CD4-positive, CD25-positive, alpha-beta regulatory T cell (primary cell): ENCODE measurements at places on chromosomes 16 and 17.

DNA sequence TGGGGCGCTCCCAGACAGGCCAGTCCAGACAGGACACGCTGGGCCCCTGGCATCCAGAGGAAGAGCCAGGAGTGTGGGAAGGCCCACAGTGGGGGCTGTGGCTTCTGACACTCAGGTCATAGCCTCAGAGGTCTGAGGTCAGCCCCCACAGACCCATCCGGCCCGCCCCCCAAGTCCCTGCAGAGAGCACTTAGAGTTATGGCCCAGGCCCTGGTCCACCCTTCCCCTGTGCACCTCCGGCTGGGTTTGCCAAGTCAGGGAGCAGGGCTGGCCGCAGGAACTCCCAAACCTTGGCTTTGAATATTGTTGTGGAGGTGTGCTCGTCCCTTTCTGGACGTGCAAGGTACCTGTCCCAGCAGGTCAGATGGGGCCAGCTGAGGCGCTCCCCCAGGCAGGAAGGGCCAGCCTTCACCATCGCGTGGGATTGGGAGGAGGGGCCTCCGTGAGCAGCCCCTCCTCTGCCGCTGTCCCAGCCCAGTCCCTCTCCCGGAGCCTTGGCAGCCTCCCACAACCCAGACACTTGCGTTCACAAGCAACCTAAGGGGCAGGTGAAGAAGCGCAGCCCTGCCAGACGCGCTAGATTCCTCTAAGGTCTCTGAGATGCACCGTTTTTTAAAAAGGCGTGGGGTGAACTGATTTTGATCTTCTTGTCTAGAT, 74.6 kb downstream of the SOCS1 start:
- DNase-seq = no peak

DNA sequence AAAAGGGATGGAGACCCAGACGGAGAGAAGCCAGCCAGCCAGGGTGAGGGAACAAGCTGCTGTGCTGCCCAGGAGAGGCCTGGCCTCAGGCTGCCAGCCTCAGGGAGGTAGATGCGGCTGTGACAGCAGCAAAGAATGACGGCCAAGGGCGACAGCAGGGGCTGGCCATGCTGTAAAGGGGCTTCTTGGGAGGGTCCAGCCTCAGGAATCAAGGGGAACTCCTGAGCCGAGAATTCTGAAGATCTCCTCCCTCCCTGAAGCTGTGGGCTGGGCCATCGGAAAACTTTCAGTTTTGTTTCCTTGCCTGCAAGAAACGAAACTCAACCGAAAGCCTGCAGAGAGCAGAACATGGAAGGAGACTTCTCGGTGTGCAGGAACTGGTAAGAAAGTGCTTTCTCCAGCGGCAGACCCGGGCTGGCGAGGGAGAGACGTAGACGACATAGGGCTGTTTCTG, at the start of gene XAF1:
XAF1 (plus strand) TSS at position 316 of the 454 bp plus-strand sequence; CDS start at position 349, 33 bp downstream.
- peak; percentile 17 for DNase-seq

DNA sequence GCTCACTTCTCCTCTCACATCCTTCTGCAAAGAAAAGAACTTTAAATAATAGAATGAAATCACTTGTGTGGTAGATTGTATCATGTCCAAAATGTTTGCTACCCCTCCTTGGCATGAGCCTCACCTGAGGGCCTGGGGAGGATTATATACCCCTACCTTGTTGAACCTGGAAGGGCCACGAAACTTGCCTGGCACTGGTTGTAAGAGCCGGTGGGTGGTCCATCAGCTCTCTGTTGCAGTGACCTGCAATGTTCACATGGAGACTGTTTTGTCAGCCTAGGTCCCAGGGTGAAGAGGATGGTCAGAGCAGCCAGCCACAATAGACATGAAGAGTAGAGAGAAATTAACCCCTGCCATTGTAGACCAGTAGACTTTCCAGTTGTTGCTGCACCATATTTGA, 10.2 kb downstream of the RSAD1 start:
- no peak for DNase-seq

- no peak for DNase-seq
Measured at GRCh38 chr17:4204710-4205173, 59.0 kb downstream of the ANKFY1 start.

- no peak for DNase-seq
Measured at GRCh38 chr17:57626520-57627210, 118.4 kb downstream of the CCDC182 start.

DNA sequence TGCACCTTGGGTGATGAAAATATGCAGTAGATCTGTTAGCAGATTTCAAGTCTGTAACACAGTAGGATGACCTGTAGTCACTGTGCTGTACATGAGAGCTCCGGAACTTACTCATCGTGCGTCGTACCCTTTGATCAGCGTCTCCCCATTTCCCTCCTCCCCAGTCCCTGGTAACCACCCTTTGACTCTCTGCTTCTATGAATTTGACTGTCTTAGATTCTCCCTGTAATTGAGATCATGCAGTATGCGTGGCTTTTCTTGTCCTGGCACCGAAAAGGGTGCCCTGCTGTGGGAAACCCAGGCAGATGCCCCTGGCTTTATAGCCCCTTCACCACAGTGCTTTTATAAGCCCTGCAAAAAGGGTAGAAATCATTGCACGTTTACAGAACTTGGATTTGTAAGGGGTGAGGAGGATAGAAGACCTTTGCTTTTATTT, 20.5 kb downstream of the CLEC16A start:
- peak; percentile 92 for DNase-seq

GRCh38 chr17:80650751-80651518, 106.3 kb downstream of the RPTOR start:
- no peak for DNase-seq

- DNase-seq = no peak
Measured at GRCh38 chr17:43927060-43927864, 15.0 kb downstream of the PPY start.

GRCh38 chr17:81309140-81309858, 14.2 kb upstream of the SLC38A10 start:
- DNase-seq = no peak

DNA sequence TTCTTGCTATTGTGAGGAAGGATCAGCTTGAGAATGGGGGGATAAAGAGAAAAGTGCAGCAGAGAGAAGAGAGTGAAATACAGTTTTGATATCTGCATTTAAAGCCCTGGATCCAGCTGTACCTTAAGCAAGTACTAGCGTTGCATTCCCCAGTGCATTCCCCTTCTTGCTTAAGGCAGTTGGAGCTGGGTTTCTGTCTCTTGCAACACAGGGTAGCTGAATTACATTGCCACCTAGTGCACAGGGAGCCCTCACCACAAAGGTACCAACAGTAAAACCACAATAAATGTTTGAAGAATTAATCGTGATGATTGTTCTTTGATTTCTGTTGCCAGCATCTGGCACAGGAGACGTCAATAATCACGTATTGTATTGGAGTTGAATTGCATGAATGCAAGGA, 588.7 kb downstream of the RBFOX1 start:
- DNase-seq = no peak

GRCh38 chr16:52312716-52313115, 234.2 kb downstream of the TOX3 start:
- DNase-seq = no peak

DNA sequence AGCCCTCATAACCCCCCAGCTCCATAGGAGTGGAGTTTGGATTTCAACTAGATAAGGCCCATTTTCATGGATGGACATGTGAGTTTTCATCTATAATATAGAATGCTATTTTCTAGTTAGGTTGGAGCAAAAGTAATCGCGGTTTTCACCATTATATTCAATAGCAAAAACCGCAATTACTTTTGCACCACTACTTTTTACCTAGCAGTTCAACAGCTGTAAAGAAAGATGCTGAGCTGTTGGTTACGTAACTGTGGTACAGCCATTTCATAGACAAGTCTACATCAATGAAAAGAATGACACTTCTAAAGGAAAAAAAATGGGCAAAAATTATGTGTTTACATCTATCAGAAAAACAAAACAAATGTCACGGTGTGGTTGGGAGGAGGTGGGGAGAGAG, 507.7 kb downstream of the MAF start:
- no peak for DNase-seq
